ENCODE measurements at places on chromosomes 12 and 14.

- H3K27me3 ChIP-seq, result no peaks in the 10 kb centered on the region
- no peak overlapping the region for H3K27ac ChIP-seq
- no peak for DNase-seq
- H3K4me3 ChIP-seq, result no peak overlapping the region
Observed at GRCh38 chr14:58625438-58625837, 12.3 kb upstream of the DACT1 start.

DNA sequence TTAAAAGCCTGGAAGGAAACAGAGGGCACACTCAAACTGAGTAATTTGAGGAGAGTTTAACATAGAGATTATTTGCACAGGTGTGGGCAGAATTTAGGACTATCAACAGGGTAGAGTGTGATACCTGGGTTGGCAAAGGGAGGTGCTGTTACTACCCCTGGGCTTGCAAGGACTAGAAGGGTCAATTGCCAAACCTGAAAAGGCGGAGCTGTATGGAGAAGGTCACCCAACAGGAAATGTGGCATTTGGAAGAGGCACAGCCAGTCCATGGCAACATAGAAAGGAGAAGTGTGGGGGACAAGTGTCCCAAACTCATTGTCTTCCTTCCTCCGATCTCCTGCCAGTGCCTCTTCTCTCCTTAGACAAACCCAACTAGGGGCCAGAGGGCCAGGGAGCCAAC lies 21.6 kb upstream of the MED13L start:
- H3K27ac ChIP-seq, result no peak overlapping the region
- no peaks in the 10 kb centered on the region for H3K27me3 ChIP-seq
- DNase-seq, result no peak

- no peaks in the 10 kb centered on the region for H3K36me3 ChIP-seq
- H3K4me1 ChIP-seq, result no peaks in the 10 kb centered on the region
- H3K27ac ChIP-seq, result no peak overlapping the region
Observed at GRCh38 chr14:64966976-64967375, 5.2 kb downstream of the RAB15 start.

- peaks cover 13% of the 10 kb centered on the region for H3K4me1 ChIP-seq
- H3K36me3 ChIP-seq, result no peaks in the 10 kb centered on the region
- H3K4me3 ChIP-seq, result no peak overlapping the region
- no peak for DNase-seq
Observed at GRCh38 chr12:57031789-57032188, 15.5 kb upstream of the TAC3 start.

- no peaks in the 10 kb centered on the region for H3K36me3 ChIP-seq
- no peak overlapping the region for H3K4me3 ChIP-seq
- H3K4me1 ChIP-seq, result no peaks in the 10 kb centered on the region
- no peak for DNase-seq
Observed at GRCh38 chr14:91862417-91862816, 4.9 kb downstream of the TC2N start.

GRCh38 chr12:5000204-5000603 lies 43.5 kb upstream of the KCNA5 start:
- DNase-seq, result no peak
- H3K4me1 ChIP-seq, result no peaks in the 10 kb centered on the region
- H3K4me3 ChIP-seq, result no peak overlapping the region
- no peaks in the 10 kb centered on the region for H3K36me3 ChIP-seq
- no peak overlapping the region for H3K27ac ChIP-seq

DNA sequence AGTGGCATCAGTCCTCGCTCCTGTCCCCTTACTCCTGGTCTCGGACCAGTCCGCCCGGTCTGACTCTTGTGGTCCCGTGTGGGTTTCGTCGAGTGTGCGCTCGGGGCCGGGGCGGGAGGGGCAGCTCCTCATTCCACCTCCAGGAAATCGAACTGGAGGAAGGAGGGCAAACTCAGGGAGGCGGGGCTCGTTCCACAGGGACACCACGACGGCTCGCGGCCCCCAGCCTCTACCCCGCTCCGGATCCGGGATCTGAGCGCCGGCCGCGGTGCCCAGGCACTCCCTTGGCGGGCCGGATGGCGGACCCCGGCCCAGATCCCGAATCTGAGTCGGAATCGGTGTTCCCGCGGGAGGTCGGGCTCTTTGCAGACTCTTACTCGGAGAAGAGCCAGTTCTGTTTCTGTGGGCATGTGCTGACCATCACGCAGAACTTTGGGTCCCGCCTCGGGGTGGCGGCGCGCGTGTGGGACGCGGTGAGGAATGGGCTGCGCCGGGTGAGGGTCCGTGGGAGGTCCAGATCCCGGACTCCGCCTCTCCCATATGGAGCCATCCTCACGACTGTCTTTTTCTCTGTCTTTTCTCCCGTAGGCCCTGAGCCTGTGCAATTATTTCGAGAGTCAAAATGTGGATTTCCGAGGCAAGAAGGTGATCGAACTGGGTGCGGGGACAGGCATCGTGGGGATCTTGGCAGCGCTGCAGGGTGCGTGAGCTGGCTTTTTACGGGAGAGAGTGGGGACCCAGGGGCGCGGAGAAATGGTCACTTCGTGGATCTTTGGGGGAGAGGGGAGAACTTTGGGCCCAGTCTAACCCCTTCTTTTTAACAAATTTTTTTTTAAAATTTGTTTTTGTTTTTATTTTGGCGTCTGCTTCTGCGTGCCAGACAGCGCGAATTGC lies at the start of gene EEF1AKMT3:
TSS of gene EEF1AKMT3 (plus strand) at position 186 of the 894 bp plus-strand sequence. CDS start at position 297, 111 bp downstream.
- H3K4me1 ChIP-seq, result peaks cover 4% of the 10 kb centered on the region
- peak within 1 kb of the TSS; percentile 57 for H3K4me3 ChIP-seq
- H3K27me3 ChIP-seq, result peaks cover 2% of the 10 kb centered on the region
- peak; percentile 57 for DNase-seq
- H3K27ac ChIP-seq, result peak within 1 kb of the TSS; percentile 86

DNA sequence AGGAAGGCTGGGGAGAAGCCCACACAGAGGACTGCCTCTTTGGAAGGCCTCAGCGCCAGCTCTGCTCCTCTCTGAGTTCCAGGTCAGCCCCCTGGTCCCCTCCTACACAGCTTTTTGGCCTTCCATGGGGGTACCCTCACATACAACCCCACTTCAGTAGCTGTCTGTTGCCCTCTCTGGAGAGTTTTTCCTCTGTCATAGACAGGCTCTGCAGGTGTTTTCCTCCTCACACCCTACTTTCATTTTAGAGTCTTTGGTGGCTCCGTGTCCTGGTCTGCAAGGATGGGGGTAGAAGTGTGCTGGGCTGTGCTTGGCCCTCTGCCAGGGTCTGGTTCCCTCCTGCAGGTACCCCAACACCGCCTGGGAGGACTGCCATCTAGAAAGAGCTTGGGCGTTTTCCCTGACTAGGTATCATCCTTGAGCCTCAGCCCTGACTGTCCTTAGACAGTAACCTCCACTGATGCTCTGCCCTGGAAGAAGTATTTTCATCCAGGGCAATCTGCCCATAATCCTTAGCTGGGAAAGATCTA lies 15.1 kb downstream of the ZDHHC22 start:
- H3K27ac ChIP-seq, result no peak overlapping the region
- no peaks in the 10 kb centered on the region for H3K4me1 ChIP-seq
- peaks cover 62% of the 10 kb centered on the region for H3K27me3 ChIP-seq

- H3K27me3 ChIP-seq, result no peaks in the 10 kb centered on the region
- H3K36me3 ChIP-seq, result no peaks in the 10 kb centered on the region
- no peak overlapping the region for H3K27ac ChIP-seq
- H3K4me1 ChIP-seq, result no peaks in the 10 kb centered on the region
Observed at GRCh38 chr12:70487440-70487839, 121.3 kb downstream of the KCNMB4 start.

DNA sequence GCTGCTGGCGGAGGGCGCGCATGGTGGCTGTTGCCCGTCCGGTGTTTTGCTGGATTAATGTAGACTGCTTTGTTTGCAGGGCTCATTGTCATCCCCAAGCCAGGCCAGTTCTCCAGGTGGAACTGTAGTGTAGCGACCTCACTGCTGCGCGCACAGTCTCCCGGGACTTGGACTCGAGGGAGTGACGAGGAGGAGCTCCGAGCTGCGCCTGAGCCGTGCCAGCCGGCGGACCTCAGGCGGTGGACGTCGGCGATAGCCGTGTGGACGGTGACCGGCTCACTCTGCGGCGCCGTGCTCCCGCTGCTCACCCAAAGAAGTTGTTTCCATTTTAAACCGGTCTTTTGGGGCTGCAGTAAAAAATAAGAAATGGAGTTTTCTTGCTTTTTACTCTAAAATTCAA lies 82.2 kb downstream of the MOK start:
- peaks cover 6% of the 10 kb centered on the region for H3K4me1 ChIP-seq
- H3K36me3 ChIP-seq, result peaks cover 2% of the 10 kb centered on the region
- no peak for DNase-seq
- H3K27ac ChIP-seq, result no peak overlapping the region
- H3K27me3 ChIP-seq, result no peaks in the 10 kb centered on the region
- no peak overlapping the region for H3K4me3 ChIP-seq

DNA sequence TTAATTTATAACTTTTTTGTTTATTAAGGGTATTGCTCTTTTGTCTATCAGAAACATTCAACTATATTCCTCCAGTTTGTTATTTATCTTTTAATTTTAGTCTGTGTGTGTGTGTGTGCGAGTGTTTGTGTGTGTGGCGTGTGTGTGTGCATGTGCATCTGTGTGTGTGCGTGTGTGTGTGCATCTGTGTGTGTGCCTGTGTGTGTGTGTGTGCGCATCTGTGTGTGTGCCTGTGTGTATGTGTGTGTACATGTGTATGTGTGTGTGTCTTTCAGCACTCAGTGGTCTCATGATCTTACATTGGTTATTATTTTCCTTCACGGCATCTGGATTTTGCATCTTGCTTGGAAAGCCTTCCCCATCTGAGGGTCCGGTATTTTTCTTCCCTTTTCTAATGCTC lies 281.1 kb upstream of the RTL1 start:
- no peak overlapping the region for H3K4me3 ChIP-seq
- DNase-seq, result no peak
- H3K27me3 ChIP-seq, result no peaks in the 10 kb centered on the region
- H3K27ac ChIP-seq, result no peak overlapping the region

DNA sequence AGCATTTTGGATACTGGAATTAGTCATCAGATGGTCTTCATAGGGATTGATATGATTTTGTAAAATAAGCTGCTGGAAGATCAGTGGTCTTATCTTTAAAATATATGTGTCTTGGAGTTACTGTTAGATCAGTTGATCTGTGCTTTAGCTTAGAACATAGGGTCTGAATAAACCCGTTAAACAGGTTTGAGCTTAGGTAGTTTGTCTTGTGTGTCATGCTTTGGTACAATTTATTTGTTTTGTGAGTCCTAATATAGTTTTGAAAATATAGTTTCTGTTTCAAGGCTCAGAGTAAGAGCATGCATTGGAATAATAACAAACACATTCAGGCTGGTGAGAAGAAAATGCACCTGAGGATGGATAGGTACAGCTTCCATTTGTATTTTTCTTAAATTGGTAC lies 505.0 kb downstream of the SLC16A7 start:
- H3K27ac ChIP-seq, result no peak overlapping the region
- DNase-seq, result no peak
- no peaks in the 10 kb centered on the region for H3K27me3 ChIP-seq
- H3K4me3 ChIP-seq, result no peak overlapping the region
- no peaks in the 10 kb centered on the region for H3K4me1 ChIP-seq
- H3K36me3 ChIP-seq, result no peaks in the 10 kb centered on the region

Measured in cardiac muscle cell (in vitro differentiated cells and primary cell).